Esophagus muscularis mucosa (tissue), 4 donors: ENCODE measurements at places on chromosomes 3 and 15. TPM values are rescaled to one million over a fixed set of nuclear protein-coding genes. Genes with fewer than 3 reads are reported as not detected.
A peak's percentile ranks its signal among the peaks of the same experiment; 100 is the strongest.

DNA sequence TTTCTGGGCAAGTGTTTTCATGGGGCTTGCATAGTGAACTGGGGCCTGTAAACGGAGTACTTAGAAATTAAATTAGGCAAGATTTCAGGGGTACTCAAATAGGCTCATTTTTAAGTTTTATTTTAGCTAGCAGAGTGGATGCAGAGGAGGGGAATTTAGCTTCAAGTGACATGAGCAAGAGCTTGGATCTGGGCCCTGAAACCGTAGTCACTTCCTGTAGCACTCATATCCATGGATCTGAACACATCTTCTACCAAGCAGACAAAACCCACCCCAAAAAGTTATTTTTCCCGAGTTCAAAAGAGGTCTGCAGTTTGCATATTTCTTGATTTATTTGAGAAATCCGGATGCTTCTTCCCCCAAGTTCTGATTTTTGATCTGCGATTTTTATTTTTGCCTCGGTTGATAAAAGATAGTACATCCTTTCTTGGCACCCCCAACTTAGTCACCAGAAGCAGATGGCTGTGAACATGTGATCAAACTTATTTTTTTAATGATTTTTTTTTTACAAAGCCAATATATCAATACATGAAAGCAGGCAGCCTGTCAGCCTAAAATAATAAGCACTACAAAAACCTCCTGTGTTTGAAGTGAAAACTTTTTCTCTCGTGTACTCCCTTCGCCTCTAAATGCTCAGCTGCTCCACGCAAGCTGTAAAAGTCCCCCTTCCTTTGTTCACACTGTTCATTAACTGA, 36.6 kb upstream of the STT3B start:
- H3K27me3 ChIP-seq = no peaks in the 10 kb centered on the region
- H3K4me3 ChIP-seq = no peak overlapping the region
- no peak for DNase-seq
- no peak overlapping the region for H3K27ac ChIP-seq

GRCh38 chr15:61943992-61944391, 116.3 kb downstream of the VPS13C start:
- H3K36me3 ChIP-seq = peaks cover 11% of the 10 kb centered on the region
- H3K4me3 ChIP-seq = no peak overlapping the region
- H3K27ac ChIP-seq = no peak overlapping the region
- no peaks in the 10 kb centered on the region for H3K27me3 ChIP-seq

DNA sequence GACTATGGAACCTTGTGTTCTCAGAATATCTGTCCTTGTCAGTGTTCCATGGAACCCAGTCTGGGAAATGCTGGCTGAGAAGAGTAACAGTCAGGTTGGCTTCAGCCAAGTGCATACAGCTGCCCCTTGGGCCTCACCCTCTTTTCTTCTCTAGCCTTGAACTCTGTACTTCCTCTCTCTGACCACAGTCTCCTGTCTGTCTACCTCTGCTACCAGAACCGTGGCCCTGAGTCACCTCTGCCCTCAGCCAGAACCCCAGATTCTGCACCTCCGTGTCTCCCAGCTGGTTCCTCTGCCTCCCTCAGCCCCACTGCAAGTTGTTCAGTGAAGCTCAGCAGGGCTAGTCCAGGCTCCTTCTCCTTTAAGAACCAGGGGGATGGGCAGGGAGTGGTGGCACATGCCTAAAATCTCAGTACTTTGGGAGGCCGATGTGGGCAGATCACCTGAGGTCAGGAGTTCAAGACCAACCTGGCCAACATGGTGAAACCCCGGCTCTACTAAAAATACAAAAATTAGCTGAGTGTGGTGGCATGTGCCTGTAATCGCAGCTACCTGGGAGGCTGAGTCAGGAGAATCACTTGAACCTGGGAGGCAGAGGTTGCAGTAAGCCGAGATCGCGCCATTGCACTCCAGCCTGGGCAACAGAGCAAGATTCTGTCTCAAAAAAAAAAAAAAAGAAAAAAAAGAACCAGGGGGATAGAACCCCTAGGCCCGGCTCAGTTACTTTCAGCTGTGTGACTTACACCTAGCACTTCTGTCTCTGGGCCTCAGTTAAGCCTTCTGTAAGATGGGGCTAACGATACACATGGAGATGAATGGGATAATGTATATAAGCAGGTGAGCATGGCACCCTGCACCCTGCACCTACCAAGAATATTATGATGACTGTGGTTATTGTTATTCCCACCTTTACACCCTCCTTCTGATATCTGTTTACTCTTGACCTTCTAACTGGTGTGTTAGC, 24.3 kb upstream of the TATDN2 start:
- H3K4me3 ChIP-seq = no peak overlapping the region
- peaks cover 8% of the 10 kb centered on the region for H3K4me1 ChIP-seq
- H3K27ac ChIP-seq = no peak overlapping the region
- peaks cover 22% of the 10 kb centered on the region for H3K36me3 ChIP-seq
- H3K27me3 ChIP-seq = no peaks in the 10 kb centered on the region

Gene SLC12A1
- total RNA-seq = not detected

DNA sequence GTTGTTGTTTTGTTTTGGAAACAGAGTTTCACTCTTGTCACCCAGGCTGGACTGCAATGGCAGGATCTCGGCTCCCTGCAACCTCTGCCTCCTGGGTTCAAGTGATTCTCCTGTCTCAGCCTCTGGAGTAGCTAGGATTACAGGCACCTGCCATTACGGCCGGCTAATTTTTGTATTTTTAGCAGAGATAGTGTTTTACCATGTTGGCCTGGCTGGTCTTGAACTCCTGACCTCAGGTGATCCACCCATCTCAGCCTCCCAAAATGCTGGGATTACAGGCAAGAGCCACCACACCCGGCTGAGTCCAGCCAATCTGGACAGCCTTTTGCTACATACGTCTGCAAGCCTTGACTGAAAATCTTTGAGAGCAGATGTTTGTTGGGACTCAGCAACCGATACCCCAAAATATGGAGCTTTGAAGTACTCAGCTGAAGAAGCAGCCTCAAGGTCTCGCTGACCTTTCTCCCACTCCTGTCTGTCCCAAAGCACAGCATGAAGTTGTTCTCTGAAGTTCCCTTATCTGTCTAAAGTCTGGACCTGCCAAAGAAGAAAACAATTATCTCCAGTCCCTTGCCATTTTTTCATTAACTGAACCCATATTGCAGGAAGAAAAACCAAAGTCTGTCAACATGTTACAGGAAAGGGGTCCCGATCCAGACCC, 9.6 kb upstream of the NUP210 start:
- no peak for DNase-seq
- no peaks in the 10 kb centered on the region for H3K27me3 ChIP-seq

Gene GCNT3
- total RNA-seq = not detected

Gene CCR9
- 0.17 TPM for total RNA-seq

- H3K4me1 ChIP-seq = peaks cover 29% of the 10 kb centered on the region
- peak overlapping the region; percentile 19 for H3K4me3 ChIP-seq
- no peaks in the 10 kb centered on the region for H3K36me3 ChIP-seq
- no peak overlapping the region for H3K27ac ChIP-seq
- peaks cover 31% of the 10 kb centered on the region for H3K27me3 ChIP-seq
Observed at GRCh38 chr3:42264399-42265058, 1.5 kb downstream of the CCK start.

- no peak overlapping the region for H3K27ac ChIP-seq
- no peaks in the 10 kb centered on the region for H3K4me1 ChIP-seq
- H3K36me3 ChIP-seq = no peaks in the 10 kb centered on the region
- DNase-seq = no peak
- no peak overlapping the region for H3K4me3 ChIP-seq
- no peaks in the 10 kb centered on the region for H3K27me3 ChIP-seq
Observed at GRCh38 chr3:104825116-104825515, 541.6 kb upstream of the ALCAM start.

Gene IL17RB
- total RNA-seq = 0.52 TPM

DNA sequence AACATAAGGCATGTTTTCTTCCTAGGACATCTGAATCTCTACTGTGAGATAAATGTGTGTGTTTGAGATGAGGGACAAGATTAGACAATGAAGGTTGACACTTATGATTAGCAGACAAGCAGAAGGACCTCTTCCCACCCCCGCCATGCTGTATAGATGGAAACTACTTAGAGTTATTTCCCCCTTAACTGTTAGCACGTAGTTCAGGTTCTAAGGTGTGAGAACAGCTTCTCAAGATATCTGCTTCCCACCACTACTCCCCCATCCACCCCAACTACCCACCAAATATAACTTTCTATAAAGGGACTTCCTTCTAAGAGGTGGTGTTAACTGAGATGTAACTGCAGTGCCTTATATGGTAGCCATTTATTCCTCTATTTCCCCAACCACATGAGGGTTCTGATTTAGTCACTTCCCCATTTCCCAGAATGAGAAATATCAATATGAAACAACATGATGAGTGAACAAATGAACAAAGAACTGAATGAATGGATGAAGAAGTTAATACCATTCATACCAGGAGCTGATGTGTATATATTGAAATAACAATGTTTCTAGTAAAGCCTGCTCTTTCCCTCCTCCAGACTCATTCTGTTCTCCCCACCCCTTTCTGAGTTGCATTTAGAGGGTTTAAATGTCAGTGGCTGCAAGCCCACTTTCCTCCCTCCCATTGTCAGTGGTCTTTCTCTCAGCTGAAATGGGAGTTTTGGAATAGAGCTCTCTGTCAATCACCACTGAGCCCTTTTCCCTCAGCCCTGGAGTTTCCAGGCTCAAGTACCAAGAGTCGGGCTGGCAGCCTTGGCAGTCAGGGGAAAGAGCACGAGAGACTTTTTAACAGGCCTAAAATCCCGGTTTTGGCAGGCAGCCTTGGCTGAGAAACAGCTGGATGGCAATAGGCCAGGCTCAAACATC, 7.7 kb upstream of the RFTN1 start:
- no peaks in the 10 kb centered on the region for H3K36me3 ChIP-seq
- no peak overlapping the region for H3K4me3 ChIP-seq
- H3K27me3 ChIP-seq = no peaks in the 10 kb centered on the region

DNA sequence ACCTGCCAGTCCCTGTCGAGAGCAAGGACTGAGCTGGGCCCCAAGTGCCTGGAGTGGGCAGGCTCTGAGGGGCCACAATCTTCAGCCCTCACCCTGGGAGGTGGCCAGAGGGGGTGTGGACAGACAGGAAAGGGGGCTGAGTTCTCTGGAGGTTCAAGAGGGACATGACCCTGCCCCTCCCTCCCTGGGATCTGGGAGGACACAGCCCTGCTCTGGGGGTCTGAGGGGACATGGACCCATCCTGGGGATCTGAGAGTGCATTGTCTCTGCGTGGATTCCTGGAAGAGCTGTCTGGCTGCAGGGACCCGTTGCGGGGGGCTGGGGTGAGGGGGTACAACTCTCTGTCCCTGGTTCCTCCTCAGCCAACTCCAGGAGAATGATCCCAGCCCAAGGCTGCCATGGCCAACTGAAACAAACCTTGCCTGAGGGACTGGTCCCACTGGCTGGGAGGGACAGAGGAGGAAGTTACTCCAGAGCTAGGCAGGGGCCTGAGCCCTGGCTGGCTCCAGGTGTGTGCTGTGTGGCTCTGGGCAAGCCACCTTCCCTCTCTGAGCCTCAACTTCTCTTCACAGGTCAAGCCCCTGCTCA, 29.0 kb downstream of the PTH1R start:
- peaks cover 20% of the 10 kb centered on the region for H3K4me1 ChIP-seq
- no peak overlapping the region for H3K27ac ChIP-seq
- H3K36me3 ChIP-seq = no peaks in the 10 kb centered on the region
- no peak overlapping the region for H3K4me3 ChIP-seq
- H3K27me3 ChIP-seq = no peaks in the 10 kb centered on the region

Gene FAM107A
- 79.9 TPM for total RNA-seq

Gene SLC28A1
- total RNA-seq = not detected

Gene FEZF2
- total RNA-seq = not detected

Gene TNFAIP8L3
- total RNA-seq = 26.4 TPM

DNA sequence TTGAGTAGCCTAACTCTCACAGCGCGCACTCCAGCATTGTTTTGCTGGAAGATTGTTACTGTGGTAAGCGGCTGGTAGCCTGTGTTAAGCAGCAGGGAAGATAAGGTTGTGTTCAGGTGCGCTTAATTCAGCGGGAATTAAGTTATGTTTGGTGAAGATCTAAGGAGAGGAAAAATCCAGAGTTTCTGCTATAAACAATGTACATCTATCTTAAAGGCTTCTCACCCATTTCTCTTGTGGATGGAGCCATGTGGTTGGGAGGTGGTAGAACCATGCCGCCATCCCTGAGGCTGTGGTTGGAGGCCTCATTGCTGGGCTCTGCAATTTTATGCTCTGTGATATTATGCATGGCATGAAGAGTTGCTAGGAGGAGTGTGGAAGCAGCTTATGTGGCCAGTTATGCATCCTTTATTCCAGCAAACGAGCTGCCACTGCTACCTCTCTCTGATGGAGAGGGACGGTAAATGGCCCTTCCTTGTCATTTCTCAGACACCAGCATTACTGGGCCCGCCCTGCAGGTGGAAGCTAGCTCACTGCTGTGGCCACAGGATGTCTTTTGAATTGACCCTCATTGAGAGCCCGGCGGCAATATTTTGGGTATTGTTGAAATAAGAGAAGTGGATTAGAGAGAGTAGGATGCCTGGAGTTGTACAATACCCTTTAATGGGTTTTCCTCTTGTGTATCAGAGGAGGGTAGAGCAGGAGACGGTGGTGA, 1.3 kb downstream of the MINAR1 start:
- no peak overlapping the region for H3K4me3 ChIP-seq
- no peaks in the 10 kb centered on the region for H3K36me3 ChIP-seq
- peaks cover 23% of the 10 kb centered on the region for H3K4me1 ChIP-seq
- no peak overlapping the region for H3K27ac ChIP-seq
- DNase-seq = peak; percentile 86

- DNase-seq = no peak
- no peak overlapping the region for H3K4me3 ChIP-seq
- H3K36me3 ChIP-seq = no peaks in the 10 kb centered on the region
- H3K27ac ChIP-seq = no peak overlapping the region
- no peaks in the 10 kb centered on the region for H3K4me1 ChIP-seq
- no peaks in the 10 kb centered on the region for H3K27me3 ChIP-seq
Observed at GRCh38 chr3:6709178-6709577, 151.7 kb upstream of the GRM7 start.

GRCh38 chr3:65540666-65541065, 498.1 kb downstream of the MAGI1 start:
- H3K27ac ChIP-seq = no peak overlapping the region
- no peak for DNase-seq
- H3K4me1 ChIP-seq = peaks cover 9% of the 10 kb centered on the region
- H3K36me3 ChIP-seq = no peaks in the 10 kb centered on the region
- H3K4me3 ChIP-seq = no peak overlapping the region

Gene SCAPER
- total RNA-seq = 18.7 TPM

Gene ACSBG1
- 2.3 TPM for total RNA-seq

GRCh38 chr3:58564456-58565160, 12.6 kb downstream of the FAM107A start:
- peaks cover 18% of the 10 kb centered on the region for H3K4me1 ChIP-seq
- peaks cover 9% of the 10 kb centered on the region for H3K36me3 ChIP-seq
- H3K27ac ChIP-seq = no peak overlapping the region
- DNase-seq = no peak
- no peaks in the 10 kb centered on the region for H3K27me3 ChIP-seq

GRCh38 chr15:39593071-39593655, 12.3 kb downstream of the THBS1 start:
- H3K4me3 ChIP-seq = no peak overlapping the region
- no peaks in the 10 kb centered on the region for H3K4me1 ChIP-seq
- DNase-seq = no peak
- H3K27me3 ChIP-seq = no peaks in the 10 kb centered on the region
